Ecto neural progenitor cell (in vitro differentiated cells): ENCODE measurements at places on chromosomes 3 and 15.
A peak's percentile ranks its signal among the peaks of the same experiment; 100 is the strongest.

DNA sequence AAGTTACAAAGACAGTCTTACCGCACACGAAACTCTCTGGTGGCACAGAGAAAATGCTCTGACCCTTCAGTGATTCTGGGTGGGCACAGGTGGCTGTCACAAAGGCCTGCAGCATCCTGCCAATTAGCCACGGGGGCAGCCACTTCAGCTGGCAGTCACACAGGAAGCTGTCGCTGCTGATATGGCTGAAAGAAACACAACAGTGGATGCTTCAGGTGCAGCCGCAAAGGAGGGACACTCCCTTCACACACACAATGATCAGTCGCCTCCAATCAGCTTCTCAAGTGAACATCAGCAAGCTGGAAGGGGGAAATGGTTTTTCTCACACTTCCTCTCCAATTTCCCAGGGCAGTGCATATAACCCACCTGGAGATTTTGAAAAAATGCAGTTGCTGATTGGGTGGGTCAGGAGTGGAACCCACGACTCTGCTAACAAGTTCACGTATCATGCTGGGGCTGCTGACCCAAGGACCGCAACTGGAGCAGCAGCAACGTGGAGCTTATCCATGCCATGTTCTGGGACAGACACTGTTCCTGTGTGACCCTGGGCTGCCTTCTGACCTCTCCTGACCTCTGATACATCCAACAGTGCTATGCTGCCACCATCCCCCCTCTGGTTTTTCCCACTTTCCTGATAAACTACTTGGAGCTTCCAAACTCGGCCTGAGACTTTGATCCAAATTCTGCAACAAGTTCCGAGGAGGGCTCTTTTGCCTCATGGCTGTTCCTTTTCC lies 106.6 kb downstream of the LRIG1 start:
- DNase-seq = no peak

DNA sequence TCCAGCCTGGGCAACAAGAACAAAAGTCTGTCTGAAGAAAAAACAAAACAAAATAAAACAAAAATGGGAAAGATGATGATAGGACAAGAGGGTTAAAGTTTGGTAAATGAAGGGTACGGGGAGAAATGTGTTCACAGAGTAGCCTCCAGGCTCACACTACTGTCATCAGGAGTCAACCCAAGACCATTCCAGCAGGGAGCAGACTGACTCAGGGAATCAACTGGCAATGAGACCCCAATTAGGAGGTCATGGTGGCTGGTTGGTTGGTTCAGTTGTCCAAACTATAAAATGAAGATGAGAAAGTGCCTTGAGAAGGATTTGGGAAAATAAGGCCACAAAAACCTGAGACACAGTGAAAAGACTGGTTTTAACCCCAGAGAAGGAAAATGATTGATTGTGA lies 51.8 kb downstream of the KLHL6 start:
- no peak for DNase-seq

- no peak for DNase-seq
Measured at GRCh38 chr15:89129816-89130134, 41.5 kb downstream of the ABHD2 start.

- no peak for DNase-seq
Measured at GRCh38 chr15:40845511-40846284, 1.9 kb downstream of the SPINT1 start.

DNA sequence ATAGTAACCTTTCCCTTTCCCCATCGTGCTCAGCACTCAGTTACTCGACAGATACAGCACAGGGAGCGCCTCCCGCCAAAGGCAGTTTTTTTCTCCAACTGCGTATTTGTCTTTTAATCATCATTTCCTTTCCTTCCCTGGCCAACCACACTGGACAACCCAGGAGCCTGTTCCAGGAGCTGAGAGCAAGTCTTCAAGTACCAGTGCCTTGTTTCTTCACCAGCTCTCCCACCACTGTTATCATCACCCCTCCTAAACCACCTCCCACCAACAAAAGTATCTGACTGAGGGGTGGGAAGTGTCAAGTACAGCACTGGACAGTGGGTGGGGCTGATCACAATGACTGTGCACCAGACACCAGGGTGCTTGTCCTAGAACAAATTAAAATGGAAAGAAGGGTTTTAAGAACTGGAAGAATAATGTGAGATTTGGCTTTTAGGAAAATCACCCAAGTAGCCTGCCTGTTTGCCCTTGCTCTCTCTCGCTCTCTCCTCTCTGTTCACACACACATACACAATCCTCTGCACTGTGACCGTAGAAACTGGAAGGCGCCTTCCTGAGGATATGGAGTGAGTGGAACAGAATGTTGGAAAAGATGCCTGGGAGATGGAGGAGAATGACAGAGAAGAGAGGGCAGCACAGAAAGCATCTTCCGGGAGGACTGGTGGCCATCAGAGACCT lies 126.3 kb downstream of the TNIK start:
- no peak for DNase-seq

- DNase-seq = no peak
Measured at GRCh38 chr15:90571063-90571541, 41.4 kb downstream of the CRTC3 start.

DNA sequence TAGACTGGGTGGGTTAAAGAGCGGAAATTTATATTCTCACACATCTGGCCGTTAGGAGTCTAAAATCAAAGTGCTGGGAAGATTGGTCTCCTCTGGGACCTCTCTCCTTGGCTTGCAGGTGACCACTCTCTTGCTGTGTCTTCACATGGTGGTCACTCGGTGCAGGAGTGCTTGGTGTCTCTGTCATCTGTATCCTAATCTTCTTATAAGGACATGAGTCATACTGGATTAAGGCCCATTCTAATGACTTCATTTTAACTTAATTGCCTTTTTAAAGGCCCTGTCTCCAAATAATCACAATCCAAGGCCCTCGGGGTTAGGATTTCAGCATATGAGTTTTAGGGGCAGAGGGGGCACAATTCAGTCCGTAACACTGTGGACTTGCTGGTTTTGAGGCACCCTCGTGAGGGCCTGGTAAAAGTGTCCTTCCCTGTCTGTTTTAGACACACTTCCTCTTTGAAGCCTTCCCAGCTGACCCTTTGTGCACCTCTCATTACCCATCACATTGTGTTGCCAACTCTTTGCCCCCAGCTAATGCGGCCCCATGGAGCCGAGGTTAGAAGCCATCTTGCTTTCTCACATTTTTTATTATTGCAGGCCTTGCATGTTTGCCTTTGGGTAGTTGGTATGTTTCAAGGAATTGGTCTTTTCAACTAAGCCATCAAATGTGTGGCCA lies 3.2 kb downstream of the XYLB start:
- DNase-seq = no peak

GRCh38 chr15:68560501-68561113 lies 18.2 kb upstream of the CORO2B start:
- peak; percentile 53 for DNase-seq

GRCh38 chr3:136544532-136544931 lies 207.6 kb downstream of the STAG1 start:
- DNase-seq = no peak

DNA sequence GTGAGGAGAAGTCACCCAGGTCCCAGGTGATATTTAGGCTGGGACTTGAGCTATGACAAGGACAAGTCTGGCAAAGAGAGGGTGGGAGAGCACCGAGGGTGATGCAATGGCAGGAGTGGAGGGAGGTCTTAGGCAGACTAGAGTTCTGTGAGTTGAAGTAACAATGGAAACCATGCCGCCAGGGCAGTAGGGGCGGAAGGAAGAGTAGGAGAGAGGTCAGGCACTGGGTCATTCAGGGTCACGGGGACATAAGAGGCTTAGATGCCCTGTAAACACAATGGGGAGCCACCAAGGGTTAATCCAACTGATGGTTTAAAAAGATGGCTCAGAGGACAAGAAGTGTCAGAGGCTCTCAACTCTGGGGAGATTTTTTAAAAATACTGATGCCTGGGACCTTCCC lies 199.7 kb upstream of the LRTM1 start:
- DNase-seq = peak; percentile 89

DNA sequence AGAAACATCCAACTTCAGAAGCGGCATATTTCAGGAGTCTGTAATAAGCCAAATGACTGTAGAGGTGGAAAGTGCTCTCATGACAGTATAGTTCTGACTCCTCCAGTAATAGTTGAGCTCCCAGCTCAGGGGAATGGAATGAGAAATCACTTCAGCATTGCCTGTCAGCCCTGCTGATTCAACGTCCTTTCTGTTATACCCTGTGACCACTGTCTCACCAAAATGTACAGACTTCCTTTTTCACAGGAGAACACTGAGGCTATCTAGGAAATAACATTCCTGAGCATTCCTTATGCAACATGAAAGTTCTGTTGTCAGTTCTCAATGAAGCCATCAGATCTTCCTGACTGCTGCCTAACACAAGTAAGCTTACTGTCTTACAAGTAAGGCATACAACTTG lies 284.5 kb upstream of the MME start:
- DNase-seq = no peak

- DNase-seq = no peak
Measured at GRCh38 chr3:54484334-54484733, 362.0 kb downstream of the CACNA2D3 start.

DNA sequence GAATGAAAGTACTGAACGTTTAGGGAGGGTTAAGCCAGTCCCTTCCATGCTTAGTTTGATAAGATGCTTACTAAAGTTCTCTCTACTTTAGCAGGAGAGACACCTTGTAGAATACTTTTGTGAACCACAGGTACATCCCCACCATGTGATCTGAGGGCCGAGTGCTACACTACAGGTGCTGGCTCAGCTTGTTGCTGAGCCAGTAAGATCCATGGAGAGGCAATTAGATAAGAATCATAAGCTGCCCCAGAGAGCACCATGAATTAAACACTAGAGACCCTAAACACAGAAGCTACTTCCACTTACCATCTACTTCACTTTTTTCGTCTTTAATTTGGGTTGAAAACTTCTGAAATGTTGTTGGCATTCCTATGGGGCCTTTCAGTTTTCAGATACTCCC lies 70.5 kb upstream of the GOLGA8B start:
- no peak for DNase-seq

DNA sequence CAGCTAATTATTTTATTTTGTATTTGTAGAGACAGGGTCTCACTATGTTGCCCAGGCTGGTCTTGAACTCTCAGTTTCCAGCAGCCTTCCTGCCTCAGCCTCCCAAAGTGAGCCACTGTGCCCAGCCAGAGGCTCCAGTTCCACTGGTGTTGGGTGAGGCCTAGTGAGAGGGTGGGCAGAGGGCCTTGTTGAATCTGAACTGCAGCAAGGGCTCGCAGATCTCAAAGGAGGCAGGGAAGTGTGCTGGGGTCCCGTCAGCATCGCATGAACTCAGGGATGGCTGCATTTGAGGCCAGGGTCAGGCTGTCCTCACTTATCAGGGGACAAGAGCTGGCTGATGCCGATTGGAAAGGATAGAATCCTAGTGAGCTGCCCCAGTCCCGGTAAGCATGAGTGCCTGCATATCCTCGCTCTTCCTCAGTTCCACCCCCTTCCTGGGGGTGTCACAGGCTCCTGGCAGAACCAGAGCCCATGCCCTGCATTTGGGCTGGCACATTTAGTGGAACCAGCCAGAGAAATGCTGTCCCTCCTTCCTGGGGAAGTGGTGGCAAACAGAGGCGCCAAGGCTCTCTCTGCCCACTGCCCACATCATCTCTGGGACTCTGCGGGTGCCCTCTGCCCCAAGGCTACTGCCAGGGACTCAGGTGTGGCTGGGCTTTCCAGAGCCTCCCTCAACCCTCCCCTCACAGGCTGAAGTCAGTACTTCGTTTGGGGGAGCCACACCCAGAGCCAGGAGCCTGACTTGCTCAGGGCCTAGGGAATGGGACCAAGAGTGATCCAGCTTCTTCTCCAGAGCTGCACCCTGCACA lies 24.1 kb downstream of the ALS2CL start:
- peak; percentile 35 for DNase-seq

GRCh38 chr3:59135096-59135495 lies 85.3 kb upstream of the CFAP20DC start:
- no peak for DNase-seq

DNA sequence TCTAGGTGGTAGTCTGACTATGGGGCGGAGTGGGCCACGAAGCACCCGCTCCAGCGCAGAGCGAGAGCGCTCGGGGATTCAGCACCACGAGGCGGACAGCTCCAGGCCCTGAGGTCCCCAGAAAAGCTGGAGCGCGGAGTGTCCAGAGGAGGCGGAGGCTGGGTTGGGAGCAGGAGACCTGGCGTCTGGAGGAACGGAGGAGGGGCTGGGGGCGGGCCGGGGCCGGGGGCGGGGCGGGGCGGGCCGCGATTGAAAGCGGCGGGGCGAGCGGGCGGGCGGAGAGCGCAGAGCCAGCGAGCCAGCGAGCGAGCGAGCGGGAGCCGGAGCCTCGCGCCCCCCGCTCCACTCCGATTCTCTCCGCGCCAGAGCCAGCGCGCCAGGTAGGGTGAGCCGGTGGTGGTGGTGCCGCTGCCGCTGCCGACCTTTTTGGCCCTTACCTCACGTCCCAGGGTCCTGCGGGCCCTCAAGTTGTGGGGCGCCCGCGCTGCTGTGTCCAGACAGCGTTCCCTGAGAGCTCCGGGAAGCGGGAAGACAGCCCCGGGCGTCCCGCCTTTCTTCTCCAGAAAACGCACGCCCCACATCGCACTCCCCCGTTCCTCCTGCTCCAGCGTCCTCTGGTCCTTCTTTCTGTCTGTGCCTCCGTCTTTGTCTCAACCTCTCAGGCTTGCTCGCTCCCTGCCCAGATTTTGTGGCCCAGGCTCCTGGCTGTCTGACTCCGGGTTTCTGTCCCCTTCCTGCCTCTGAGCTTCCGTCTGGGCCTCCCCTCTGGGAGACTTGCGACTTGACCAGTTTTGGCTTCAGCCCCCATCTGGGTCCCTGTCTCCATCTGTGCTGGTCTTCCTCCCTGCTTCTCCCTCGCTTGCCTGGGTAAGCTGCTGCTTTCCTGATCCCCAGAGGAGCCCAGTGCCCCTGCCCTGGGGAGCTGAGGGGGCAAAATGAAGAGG lies at the start of gene GRM2:
GRM2 (plus strand) TSS at position 281 of the 944 bp plus-strand sequence. CDS start 1,916 bp downstream, outside the sequence.
- DNase-seq = peak; percentile 96

DNA sequence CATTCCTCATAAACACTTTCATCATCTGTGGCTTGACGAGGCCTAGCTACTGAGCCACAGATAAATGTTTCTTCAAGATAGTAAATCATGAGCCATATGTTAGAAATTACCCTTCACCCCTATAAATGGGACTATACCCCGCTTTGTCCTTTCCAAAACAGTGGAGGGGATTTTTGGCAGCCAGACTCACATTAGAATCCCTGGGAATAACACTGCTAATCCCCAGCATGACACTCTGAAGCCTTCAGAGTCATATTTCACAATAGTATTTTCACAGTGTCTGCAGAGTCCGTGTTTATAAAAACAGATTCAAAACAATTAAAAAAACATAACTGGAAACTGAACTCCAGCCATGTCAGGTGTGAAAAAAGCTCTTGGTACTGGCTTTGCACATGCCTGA lies 271.6 kb downstream of the ERC2 start:
- DNase-seq = no peak

- DNase-seq = no peak
Measured at GRCh38 chr3:34152656-34153055, 354.2 kb downstream of the PDCD6IP start.

GRCh38 chr15:69074001-69074842 lies 59.7 kb downstream of the NOX5 start:
- peak; percentile 79 for DNase-seq

- DNase-seq = no peak
Measured at GRCh38 chr3:146343551-146343950, 92.6 kb upstream of the PLSCR4 start.
